ENCODE measurements at places on chromosomes 2 and 18.
A peak's percentile ranks its signal among the peaks of the same experiment; 100 is the strongest.

GRCh38 chr2:221463241-221463896 lies 108.7 kb downstream of the EPHA4 start:
- peak; percentile 12 for DNase-seq

DNA sequence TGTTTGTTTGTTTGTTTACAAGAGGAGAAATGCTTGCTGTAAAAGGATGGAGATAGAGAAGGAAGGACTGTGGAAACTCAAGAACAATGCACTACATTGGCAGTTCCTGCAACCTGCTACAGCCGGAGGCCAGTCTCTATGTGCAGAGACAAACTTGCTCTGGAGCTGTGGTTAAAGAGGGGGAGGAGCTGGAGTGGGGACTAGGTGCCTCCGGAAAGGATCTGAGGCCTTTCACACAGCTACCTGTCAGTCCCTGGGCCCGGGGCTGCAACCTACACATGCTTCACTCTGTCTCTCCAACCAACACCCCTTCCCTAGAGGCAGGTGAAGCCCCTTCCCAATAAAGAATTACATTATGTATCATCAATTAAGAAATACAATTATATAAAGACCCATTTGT lies 1234.0 kb upstream of the ZEB2 start:
- no peak for DNase-seq

GRCh38 chr2:167293943-167294775 lies 405.9 kb downstream of the XIRP2 start:
- peak; percentile 5 for DNase-seq

GRCh38 chr2:64018701-64019082 lies 536 bp downstream of the VPS54 start:
- DNase-seq, result no peak

- no peak for DNase-seq
Observed at GRCh38 chr18:3172097-3172496, 47.7 kb downstream of the MYOM1 start.

DNA sequence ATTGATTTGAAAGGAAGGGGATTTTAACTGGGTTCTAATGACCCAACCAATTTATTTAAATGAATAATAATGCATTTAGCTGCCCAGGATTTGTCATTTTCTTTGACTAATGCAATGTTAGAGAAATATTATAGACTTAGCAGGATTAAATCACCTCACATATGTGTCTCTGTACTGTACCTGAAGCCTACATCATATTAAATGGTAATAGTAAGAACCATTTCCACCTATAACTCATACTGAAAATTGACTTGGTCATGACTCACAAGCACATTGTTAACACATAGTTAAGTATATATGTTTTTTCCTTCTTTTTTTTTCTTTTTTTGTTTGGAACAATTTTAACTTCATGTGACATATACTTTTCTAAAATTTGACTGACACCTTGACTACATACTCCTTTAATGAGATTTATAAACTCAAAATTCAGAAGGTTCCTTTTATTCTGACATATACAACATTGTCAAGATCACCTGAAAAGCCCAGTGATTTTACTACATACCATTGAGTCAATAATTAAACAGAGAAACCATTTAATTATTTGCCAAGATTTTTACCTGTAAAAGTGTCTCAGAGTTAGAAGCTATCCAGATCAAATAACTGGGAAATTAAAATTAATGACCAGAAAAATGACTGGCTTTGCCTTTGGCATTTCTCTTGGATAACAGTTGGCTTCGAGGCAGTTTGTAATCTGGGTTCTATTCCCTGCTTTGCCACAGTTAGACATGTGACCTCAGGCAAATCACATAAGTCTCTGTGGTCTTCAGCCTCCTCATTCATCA lies 58.8 kb upstream of the CDC42EP3 start:
- DNase-seq, result no peak

DNA sequence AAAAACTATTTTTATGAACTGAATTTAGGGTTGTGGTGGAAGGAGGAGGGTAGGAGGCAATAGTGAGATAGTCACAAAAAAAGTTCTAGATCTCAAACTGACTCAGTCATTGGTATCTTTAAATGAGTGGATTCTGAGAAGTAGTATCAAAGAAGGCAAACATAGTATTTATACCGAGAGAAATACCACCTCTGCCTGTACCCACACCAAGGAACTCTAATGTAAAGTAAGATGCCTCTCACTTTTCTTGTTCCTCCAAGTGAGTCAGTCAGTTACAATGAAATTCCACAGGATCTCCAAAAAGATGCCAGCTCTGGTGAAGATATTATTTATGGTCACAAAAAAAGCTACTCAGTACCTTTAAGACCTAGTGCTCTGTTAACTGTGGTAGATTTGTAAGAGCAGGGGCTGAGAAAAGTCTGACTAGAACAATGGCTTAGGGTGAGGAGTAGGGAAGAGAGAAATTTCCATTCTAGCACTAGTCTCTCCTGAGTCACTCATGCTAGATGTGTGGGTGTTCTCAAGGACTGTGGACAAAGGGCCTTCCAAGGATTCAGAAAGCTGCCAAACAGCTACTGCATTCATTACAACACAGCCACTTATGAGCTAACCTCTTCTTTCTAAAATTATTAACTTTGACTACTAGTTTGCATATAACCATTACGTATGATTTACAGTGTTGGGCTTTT lies 36.3 kb downstream of the YWHAQ start:
- DNase-seq, result no peak

DNA sequence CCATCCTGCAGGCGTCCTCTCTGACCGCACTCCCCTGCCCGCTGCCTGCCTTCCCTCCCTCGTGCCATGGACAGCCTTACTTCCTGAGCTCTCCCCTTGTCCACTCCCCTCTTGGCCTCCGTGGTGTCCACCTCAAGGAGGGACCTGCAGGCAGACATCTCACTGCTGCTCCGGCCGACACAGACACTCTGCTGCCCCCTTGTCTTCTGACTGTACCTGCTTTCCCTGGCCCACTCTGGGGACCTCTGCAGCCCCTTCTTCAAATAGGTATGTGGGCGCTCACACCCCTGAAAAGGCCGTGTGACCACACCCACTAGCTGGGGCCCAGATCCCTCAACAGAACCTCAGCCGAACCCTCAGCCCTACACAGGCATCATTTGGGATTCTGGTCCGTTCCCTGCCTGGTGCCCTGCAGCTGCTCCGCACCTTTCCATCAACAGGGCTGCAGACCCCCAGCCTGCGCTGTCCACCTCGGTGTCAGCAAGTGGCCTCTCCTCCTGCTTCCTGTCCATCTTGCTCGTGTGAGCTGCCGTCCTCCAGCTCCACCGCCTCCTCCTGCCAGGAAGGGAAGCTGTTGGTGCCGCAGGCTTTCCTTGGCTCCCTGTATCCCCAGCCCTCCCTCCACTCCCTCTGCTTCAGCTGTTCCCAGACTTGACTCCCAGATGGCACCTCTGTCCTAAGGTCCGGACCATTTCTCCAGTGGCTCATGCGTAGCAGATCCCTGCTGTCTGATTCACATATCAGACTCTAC lies 94.1 kb downstream of the KLHL29 start:
- DNase-seq, result no peak

GRCh38 chr2:29995241-29995640 lies 73.9 kb upstream of the ALK start:
- no peak for DNase-seq

- DNase-seq, result no peak
Observed at GRCh38 chr2:118723394-118723793, 124.1 kb downstream of the EN1 start.

GRCh38 chr18:79164706-79165105 lies 95.5 kb downstream of the ATP9B start:
- DNase-seq, result no peak

GRCh38 chr2:33488715-33489540 lies 12.5 kb downstream of the RASGRP3 start:
- no peak for DNase-seq

DNA sequence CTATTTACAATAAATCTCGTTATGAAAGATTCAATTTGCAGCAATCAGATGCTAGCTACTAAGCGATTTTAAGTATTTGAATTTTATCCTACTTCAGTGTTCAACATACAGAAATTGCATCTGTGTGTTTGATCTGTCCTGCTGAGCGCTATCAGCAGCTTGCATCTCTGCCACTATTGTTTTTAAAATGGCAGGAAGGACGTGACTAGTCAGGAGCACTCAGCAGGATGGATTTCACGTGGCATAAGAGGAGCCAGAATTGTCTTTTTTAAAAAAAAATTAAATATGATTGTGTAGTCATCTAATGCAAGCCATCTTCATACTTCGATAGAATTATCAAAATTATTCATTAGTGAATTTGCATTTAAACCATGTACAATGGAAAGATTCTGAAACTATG lies 2.8 kb upstream of the KLHL14 start:
- DNase-seq, result no peak

- no peak for DNase-seq
Observed at GRCh38 chr18:1618364-1618763, 713.7 kb downstream of the ADCYAP1 start.
